Immature natural killer cell (primary cell): ENCODE measurements at places on chromosomes 11 and 22.

GRCh38 chr11:28488336-28488735 lies 380.1 kb downstream of the METTL15 start:
- DNase-seq, result no peak

- DNase-seq, result peak; percentile 69
Observed at GRCh38 chr11:63888170-63889086, 28.5 kb downstream of the RCOR2 start.

DNA sequence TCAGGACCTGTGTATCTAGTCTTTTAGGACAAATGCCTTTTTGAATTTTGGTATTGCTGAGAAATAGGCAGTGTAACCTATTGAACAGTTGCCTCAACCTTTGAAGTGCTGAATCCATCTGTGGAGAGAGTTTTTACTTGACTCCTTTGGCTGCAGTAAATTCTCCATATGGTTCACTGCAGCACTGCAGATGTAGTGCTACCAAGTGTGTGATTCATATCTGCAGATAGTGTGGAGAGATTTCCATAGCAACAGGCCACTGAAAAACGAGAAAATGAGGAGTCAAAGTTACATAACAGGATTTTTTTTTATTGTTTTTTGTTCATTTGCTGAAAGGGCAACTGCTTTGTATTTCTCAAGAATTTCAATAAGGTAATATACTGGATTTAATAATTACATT lies 356.1 kb downstream of the RAB38 start:
- DNase-seq, result no peak

GRCh38 chr22:28986366-28986765 lies 75.3 kb downstream of the C22orf31 start:
- DNase-seq, result no peak

DNA sequence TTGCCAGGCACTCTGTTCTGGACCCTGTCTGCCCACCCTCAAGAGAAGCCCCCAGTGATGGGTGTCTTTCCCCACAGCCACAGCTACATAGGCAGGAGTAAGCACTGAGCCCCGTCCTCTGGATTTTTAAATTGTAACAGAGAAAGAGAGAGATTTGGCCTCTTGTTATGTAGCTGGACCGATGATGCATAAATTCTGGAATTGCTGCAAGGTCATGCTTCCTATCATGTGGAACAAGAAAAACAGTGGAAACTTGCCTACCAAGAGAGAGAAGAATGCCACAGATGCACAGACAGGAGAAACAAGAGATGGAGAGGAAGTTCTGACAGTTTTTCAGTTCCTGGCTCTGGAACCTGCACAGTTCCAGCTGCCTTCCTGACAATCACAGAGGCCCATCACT lies 150.2 kb downstream of the ETS1 start:
- no peak for DNase-seq
